ENCODE measurements at places on chromosomes 6 and 20.

DNA sequence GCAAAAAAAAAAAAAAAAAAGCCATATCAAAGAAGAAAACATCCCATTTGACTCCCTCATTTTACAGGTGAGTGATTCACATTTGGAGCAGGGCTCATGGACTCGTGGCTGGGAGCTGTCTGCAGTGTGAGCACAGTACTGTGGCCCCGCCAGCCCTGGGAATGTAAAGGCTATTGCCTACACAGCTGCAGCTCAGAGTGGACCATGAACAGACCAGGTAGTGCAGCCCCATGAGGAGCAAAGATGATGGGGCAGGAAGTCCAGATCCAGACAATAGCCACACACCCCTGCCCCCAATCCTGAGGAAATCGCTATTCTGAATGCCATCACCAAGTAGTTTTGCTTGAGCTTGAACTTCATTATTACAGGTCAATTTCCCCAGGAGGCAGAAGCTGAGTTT is 55.4 kb downstream of the LINC00237 start:
- DNase-seq = no peak

DNA sequence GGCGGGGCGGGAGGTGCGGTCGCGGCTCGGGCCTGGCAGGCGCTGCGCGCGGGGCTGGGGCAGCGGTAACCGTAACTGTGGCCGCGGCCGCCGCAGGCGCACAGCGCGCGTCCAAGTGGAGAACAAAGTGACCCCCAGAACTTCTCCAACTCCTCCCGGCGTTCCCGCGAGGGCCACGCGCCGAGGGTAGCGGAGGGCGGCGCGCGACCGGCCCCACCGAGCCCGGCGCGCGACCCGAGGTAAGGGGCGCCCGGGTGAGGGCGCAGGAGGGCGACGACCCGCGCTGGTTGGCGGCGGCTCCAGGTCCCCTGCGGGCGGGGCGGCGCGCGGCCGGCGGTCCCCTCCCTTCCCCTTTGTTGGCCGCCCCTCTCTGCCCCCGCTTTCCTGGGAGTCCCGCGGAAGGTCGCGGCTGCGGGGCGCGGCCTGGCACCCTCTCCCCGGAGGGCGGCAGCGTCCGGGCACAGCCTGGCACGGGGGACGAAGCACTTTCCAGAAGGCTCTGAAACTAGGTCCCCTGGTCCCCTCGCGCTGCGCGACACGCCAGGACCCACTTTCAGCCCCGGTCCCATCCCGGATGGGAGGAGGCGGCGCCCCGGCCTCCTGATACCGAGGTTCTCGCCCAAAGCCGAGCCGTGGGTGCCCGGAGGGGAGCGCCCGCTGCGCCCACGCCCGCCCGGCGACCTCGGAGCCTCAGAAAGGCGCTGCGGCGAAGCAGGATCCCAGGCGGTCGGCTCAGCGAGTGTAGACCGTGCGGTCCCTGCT is at the start of gene TIAM2:
Gene TIAM2, plus strand, starts transcription at position 62 of the 762 bp plus-strand sequence. CDS start 133,909 bp downstream, outside the sequence.
- DNase-seq = peak; percentile 47

- DNase-seq = no peak
Observed at GRCh38 chr20:47740121-47740861, 45.0 kb downstream of the SULF2 start.

DNA sequence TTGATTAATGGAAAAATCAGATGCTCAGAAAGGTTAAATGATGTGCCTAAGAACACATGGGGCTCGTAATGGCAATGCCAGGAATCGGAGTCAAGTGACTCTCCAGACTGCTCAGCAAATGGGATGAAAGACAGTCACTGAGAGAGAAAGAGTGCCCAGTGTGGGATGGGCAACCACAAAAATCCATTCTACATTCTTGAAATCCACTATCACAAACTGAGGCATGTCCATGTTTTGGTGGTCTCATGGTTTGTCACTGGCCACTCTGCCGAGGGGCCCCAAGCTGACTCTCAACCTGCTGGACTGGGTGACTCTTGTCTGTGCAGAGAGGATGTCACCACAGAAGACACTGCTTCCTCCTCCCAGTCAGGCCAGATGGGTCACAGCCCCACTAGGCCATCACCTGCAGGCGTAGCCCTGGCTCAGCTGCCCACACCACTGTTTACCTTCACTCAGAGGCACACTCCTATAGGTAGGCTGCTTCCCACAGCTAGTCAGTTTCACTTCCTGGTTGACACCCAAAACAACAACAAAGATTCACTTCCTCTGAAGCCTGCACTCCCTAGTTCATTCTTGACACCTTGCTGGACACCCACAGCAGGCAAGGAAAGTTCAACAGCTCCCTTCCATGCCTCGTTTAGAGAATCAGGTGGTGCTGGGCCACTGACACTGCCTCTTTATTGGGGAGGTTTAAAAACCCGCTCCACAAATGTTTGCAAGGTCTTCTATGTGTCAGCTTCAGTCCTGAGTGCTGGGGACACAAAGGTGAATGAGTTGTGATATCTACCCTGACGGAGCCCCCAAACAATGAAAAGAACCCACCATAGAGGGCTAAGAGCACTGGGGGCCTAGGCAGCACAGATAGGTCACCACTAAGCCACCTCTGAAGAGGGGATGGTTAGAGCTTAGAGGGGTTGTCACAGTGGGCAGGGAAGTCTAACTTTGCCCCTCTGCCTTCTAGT is 21.7 kb downstream of the MAP1LC3A start:
- DNase-seq = no peak

- no peak for DNase-seq
Observed at GRCh38 chr6:153129873-153130514, 1.1 kb downstream of the RGS17 start.

DNA sequence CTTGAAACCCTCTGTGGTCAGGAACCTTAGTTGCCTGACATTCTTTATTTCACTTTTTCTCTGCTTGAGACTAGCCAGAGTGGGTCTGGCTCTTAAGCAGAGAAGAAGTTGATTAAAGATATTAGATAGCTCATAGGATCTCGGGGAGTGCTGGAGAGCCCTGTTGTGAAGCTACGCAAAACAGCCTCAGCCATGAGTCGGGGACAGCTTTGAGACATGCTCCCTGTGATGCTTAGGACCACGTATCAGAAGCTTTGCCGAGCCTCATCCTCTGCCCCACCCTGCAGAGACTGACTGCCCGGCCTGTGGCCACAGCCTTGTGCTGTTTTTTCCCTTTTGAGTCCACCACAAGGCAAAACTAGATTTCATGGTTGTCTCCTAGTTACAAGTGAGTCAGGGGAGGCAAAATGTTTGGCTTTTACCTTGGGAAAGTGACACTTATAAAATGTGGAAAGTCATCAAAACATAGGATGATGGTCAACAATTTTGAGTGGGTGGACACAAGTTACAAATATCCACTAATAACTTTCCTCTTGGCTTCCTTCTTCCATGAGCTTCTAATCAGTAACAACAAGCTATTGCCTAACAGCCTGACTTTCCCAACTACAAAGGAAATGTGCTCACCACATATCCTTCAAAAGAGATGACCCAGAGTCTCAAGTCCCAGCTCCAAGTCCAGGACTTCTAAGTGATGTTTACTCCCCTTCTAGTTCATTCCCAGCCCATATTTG is 108.4 kb downstream of the JAG1 start:
- DNase-seq = no peak

DNA sequence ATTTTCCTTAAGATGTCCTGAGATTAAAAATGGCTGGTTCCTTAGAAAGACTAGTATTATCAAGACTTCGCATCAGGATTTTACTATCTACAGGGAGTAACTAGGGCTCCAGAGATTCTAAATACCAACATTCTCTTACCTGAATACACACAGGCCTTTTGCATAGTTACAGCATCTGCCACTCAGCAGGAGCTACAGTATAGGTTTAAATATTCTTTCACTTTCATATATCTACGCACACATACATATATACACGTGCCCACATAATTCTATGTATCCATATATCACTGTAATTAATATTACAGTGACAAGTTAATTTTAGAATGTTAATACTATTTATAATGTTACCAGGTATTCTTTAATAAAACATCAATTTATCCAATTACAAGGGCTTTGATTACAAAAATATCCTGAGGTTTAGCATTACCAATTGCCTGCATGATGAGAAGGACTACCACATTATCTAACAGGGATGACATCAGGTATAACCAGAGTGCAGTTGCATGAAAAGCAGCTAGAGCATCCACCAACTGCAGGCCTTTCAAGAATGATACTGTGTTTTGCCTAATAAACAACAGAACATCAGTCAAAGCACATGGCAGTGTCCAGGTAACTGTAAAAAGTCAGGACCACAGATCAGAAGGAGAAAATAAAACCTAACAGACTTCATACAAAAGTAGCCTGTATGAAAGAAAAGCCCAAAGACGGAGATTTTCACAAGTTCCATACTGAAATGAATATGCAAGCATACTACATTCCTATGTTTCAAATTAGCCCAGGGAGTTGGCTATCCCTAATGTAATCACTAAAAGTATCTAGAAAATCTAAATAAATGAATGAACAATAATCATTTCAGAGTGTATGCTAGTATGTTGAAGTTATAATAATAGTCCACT is 268.7 kb downstream of the PTPRK start:
- no peak for DNase-seq

GRCh38 chr6:89321131-89321970 is 6.3 kb upstream of the GABRR2 start:
- DNase-seq = no peak

- no peak for DNase-seq
Observed at GRCh38 chr20:50224531-50225255, 34.1 kb downstream of the CEBPB start.

DNA sequence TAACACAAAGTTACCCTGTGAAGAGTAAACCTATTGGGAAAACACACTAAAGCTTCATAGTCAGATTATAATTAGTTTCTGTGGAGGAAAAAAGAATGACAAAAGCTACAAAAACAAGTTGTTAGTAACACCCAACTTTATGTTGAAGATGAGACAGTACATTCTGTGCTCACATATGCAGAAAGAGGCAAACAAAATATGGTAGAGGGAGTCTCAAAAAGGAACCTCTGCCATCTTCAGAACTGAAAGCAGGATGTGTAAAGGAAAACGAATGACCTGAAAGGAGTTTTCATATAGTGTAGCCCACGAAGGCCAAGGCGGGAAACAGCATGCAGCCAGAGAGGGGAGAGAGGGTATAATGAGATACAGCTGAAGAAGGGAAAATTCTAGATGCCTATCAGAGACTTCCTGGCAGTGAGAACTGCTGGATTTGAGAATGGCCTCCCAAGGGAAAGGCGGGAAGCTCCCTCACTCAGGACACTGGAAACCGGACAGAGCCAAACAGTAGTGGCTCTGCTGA is 84.1 kb upstream of the HEY2 start:
- no peak for DNase-seq

GRCh38 chr6:143232849-143233248 is 172.2 kb downstream of the AIG1 start:
- no peak for DNase-seq

DNA sequence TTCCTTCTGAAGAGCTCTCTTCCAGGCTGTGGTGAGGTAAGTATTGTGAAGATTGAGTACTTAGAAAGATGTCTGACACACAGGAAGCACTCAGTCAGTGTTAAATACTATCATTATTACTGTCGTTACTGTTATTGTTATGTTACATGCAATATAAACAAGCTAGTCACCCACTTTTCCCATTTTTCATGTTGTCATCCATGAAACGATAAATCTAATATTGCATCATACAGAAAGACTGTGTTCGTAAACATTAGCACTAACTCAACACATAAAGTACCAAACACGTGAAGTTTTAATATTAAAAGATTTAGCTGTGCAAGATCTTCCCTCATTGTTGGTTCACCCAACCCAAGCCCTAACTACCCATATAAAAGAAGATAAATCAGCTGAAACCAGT is 109.2 kb upstream of the NRSN1 start:
- no peak for DNase-seq

- peak; percentile 22 for DNase-seq
Observed at GRCh38 chr6:88119769-88120168, 46.4 kb downstream of the CNR1 start.

GRCh38 chr6:166862287-166862977 is 93.9 kb downstream of the RNASET2 start:
- DNase-seq = peak; percentile 29

DNA sequence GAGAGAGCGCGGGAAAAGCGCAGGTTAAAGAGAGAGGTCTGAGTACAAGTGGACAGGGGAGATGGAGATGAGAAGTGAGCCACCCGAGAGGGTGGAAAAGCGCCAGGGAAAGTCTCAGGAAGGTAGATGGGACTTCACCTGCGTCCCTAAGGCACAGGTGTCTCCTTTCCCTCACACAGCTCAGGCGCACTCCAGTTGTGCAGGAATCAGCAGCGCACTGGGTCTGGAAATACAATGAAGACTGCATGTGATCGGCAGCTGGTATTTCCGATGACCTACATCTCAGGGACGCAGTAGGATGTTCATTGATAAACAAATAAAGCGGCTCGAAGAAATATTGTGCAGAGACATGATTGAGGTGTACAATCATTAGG is 432 bp upstream of the KHDRBS2 start:
- no peak for DNase-seq

DNA sequence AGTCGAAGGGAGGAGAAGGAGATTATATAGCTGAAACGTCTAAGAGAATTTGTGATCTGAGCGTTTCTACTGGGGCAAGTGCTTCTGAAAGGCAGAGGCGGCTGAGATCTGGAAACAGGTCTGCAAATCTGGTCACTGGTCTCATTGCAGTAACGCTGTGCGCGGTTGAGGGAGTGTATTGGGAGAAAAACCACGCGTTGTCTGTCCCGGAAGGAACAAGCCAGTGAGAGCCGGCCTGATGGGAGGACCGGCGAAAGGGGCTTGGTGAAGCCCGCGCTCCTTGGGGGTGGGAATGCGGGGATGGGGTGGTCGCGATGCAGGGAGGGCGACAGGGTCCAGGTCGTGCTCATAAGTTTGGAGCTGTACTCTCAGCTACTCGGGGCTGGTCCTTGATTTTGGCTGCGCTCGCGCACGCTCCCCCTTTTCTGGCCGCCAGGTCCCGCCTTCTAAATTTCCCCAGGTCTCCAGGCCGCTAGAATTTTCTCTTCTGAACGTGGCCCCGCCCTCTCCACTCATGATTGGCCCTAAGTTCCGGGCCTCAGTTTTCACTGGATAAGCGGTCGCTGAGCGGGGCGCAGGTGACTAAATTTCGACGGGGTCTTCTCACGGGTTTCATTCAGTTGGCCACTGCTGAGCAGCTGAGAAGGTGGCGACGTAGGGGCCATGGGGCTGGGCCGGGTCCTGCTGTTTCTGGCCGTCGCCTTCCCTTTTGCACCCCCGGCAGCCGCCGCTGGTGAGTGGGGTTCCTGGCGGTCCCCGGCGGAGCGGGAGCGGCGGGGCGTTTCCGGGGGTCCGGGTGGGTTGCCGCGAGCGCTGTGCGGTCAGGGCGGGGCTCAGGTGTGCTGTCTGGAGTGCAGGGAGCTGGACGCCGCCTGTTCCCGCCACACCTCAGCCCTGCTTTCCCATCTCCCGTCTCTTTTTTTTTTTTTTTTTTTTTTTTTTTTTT is at the start of gene MICB:
Gene MICB, plus strand, starts transcription at position 615 of the 946 bp plus-strand sequence. Its CDS starts 49 bp downstream, at position 664.
- DNase-seq = peak; percentile 85

- DNase-seq = no peak
Observed at GRCh38 chr6:159443417-159443920, 249.6 kb downstream of the SOD2 start.
